ENCODE measurements at places on chromosomes 5 and 9.

- DNase-seq: no peak
Measured at GRCh38 chr5:65873181-65873750, 53.1 kb upstream of the ERBIN start.

DNA sequence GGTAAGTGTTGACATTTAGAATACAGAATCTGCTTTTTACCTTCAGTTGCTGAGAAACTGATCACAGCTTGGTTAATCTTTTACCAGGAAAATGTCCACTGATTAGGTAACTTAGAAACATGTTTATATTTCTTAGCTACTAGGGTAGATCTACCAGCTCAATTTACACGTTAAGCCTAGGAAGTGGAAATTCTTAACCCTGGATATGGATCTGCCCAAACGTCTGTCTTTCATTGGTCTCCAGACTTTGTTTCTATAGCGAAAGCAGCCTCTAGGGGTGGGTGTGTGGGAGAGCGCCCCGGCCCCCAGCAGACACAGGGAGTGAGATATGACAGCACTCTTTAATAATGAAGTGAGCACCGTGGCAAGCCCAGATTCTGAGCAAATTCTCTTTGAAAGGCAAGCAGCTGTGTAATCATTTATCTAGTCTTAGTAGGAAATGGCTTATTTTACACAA lies 141.6 kb upstream of the ZNF608 start:
- DNase-seq: peak; percentile 15

DNA sequence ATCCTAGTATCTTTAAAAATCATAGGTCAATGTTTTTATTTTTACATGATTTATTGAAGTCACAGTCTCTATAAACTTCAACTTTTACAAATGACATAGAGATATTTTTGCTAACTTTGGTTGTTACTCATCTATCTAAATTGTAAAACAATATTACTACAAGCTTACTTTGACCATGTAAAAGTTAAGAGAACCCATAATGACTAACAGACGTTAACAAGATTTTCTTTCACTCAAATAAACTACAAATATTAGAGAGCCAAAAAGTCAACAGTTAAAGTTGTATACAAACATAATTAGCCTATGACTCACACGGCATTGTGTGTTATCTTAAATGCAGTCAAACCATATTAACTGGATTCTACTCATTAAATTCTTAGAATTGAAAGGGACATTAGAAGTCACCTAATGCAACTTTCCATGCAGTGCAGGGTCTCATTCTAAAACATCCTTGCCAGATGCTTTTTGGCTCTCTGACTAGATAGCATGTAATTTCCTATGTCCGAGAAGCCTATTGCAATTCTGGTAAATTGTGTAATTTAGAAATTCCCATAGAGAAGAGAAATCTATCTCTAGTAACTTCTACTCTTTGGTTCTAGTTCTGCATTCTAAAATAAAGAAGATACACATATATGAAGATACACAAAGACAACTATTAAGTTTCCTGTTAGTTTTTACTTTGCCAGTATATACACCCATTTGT lies 42.2 kb upstream of the UGT3A2 start:
- DNase-seq: no peak

DNA sequence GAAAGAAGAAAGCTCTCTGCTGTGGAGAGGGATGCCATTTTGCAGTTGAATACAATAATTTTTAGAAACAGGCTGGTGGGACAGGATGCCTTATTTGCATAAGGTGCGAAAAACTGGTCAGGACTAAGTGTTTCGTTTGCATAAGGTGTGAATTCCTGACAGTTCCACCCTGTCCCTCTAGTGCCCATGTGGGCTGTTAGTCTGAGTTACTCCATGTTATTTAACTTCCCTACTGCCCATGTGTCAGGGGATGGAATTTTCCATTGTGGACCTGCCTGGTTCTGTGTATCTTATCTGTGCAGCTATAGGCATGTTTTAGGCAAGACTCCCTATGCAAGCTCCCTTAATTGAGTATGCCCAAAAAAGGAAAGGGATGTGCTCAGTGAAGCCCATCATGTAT lies 35.3 kb upstream of the NFIL3 start:
- no peak for DNase-seq

- no peak for DNase-seq
Measured at GRCh38 chr5:59062986-59063683, 480.3 kb downstream of the RAB3C start.

- no peak for DNase-seq
Measured at GRCh38 chr9:114720086-114720676, 38.2 kb upstream of the TEX48 start.

GRCh38 chr9:82532504-82533180 lies 530.3 kb downstream of the RASEF start:
- DNase-seq: no peak

DNA sequence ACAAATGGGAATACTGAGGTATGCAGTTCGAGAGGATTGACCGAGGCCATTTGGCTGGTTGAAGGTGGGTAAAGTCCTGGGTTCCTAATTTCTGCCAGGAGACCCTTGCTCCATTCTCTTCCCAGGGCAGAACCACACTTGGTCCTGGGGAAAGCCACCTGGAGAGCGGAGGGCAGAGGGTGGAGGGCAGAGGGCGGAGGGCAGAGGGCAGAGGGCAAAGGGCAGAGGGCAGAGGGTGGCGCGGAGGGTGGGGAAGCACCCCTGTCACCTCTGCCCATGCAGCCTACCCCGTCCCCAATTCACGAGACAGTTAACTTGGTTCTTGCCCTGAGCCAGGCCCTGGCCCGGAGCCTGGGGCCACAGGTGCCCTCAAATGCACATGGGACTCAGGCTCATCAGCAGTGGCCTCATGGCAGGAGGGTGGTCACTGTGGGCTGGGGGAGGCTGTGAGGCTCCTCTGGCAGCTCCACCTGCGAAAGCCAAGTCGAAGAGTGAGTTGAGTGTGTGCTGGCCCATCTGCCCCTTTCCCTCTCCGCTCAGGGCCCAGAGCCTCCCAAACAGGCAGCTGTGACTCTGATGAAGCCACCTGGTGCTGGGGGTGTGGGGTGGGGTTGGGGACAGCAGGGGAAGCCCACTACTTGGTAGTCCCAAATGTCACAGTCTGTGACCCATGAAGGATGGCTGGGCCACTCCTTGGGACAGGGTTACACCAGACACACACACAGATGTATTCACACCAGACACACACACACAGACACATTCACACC lies 28.0 kb upstream of the FCN1 start:
- no peak for DNase-seq

DNA sequence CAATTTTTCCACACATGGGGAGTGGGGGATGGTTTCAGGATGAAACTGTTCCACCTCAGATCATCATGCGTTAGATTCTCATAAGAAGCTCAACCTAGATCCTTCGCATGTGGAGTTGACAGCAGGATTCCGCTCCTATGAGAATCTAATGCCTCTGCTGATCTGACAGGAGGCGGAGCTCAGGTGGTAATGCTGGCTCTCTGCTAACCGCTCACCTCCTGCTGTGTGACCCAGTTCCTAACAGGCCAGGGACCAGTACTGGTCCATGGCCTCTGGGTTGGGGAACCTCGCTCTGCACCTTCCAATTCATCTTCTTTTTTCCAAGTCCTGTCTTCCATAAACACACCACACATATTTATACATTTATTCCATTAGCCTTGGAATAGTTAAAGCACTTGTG lies 33.0 kb downstream of the POU5F2 start:
- DNase-seq: no peak

Measured in endothelial cell (in vitro differentiated cells).